ENCODE measurements at places on chromosomes 5 and 9.

GRCh38 chr9:84024041-84024575, 43.5 kb downstream of the RMI1 start:
- DNase-seq = no peak

DNA sequence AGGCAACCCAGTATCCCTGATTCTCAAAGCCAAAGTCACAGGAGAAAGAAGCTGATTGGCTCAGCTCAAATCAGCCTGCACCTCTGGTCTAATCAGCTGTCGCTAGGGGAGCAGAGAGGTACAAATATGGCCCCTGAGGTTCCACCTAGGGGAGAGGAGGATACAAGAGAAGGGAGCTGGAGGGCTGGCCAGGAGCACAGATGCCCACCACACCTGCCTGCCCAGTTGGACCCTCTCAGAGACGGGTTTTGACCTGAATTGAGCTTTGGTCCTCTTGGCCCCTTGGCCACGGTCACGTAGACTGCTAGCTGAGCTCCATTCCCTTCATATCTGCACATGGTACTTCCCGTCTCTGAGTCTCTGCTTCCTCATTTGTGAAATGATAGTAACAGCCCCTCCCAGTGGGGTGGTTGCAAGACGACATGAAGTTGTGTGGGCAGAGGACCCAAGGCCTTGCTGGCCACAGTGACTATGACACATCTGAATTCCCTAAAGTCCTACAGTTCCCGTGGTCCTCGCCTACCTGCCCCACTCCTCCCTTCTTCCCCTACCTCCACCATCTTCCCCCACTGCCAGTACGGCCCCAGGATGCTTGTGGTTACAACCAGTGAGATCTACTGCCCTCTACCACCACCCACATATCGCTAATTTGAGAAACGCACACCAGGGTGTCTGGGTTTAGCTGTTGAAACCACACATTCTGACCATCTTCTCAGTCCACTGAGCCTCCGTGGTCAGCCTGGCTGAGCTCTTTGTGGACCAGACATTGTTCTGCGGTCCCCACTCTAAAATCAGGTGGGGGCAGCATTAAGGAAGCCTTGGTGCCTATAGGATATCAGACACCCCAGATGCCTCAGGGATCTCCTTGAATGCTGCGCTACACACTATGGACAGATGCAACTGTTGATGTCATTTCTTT, 60.3 kb upstream of the NEK6 start:
- no peak for DNase-seq

DNA sequence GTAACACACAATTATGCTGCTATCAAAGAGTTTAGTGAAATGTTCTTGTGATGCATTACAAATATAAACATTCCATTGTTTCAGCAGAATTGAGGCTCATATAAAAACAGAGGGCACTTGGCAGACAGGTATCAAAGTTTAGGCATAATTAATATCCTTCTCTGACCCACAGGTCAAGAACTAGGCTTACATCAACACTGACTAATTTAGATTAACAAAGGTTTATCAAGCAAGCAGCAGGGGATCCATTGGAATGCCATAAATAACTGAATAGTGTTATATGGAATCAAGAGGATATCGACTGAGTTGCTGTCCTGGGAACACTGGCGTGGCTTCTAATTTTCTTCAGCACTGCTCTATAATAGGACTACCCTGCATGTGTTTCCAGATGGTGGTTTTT, 414.5 kb upstream of the ARRDC3 start:
- DNase-seq = no peak

GRCh38 chr5:1330847-1331831, 13.8 kb downstream of the CLPTM1L start:
- DNase-seq = no peak

GRCh38 chr5:39657943-39658342, 233.2 kb upstream of the DAB2 start:
- no peak for DNase-seq

DNA sequence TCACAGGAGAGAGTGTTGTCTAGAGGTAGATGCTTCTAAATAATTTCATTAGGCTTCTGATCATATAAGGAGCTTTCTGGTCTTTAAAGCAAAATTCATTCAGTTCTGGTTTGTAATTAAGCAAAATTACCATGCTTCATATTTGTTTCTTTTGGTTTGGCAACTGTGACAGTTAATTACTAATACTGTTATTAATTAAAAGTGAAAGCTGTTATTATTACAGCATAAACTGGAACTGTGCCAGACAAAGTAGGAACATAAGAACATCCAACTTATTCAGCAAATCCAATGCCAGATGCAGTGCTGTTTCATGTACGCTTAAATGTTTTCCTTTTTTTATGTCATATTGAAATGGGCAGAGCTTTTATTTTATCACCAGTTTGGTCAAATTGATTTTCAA, 70.4 kb upstream of the DAB2 start:
- no peak for DNase-seq

DNA sequence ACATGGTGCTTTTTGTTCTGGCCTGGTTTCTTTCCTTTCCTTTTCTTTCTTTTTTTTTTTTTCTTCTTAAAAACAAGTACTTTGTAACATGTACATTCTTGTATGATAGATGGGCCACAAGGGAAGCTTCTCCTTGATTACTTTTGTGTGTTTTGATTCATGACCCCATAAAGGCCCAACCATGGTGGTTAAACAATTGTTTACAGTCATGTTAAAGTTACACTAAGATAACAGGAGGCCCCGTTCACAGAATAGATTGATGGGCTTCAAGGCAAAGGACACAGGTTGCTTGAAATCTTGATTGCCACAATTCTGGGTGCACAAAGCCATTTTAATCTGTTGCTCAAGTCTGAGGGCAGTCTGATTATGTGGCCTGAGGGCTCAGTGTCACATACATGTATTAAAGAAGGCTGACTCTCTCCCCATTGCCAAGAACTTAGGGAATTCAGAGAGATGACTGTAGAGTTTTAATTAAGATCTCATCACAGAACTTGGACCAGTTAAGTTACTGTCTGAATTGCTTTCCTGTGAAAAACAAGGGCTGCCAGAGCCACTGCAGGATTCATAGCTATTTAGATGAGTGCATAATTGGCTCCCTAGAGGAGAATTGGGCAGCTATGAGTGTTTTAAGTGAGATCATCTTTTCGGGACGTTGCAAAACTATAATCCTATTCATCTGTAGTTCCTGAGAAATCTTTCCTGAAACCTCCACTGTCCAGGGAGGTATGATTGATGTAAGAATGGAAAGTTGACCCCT, 163.4 kb downstream of the TLE4 start:
- DNase-seq = no peak

DNA sequence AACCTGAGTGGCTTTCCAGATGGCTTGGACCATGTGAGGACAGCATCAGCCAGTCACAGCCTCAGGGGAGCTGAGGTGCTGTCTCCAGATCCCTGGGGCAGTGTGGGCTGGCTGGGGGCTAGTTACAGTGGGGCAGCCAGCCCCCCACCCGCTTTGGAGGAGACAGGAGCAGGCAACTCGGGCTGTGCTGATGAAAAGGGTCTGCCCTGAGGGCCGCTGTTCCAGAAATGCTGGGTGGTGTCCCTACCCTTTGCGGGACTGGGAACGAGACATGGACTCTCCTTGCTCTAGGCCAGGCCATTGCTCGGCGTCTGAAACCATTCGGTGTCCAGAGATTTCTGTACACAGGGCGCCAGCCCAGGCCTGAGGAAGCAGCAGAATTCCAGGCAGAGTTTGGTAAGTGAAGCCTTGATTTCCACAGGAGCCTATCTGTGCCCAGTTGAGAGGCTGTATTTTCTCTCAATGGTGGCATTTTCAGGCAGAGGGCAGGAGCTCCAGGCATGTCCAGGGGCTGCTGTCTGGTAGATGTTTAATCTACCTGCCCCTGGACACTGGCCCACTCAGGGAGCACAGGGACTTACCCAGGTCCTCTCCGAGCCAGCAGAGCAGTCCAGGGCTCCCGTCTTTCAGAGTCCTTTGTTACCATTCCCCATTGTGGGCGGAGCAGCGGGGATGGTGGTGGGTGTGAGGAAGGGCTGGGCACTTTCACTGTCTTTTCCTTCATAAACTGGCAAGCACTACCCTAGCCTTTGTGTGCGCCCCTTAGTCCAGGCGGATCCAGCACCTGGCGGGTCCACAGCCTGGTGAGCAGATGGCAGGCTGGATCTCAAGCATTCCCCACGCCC, 7.2 kb downstream of the GRHPR start:
- no peak for DNase-seq

DNA sequence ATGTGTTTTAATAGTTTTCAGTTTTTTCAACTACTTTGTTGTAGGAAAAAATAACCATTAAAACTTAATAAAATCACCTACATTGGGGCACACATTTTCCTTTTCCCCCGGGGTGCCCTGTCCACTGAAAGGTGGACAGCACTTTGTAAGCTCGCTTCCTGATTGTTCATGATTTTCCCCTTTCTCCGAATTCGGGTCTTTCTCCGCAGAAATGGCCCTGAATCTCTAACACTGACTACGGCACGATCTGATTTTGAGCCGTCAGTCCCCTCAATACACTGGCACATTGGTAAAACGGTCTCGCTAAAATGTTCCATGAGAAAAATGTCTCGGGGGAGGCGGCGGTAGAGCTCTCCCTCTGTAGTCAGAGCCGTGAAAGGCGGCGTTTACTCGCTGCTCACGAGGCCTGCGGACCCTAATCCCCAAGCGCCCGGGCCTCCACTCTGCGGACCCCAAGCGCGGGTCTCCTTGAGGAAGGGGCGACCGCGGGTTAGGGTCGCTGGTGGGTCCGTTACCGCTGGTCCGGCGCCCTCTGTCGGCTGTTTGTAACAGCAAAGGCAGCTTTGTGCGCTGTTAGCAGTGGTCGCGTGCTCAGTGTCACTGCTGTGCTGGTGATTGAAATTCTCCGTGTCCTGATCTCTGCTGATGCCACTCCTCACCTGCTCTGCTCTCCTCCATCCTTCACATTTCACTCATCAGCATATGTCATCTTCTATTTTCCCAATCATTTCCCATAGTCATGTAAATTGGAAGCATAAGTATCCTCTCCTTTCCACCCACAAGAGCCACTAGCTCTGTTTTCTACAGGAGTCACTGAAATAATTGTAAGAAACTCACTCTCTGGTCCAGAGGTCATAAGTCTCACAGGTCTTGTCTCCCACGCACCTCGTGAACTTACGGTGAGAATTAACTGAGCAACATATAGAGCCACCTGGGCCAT, 10.8 kb upstream of the IFNA2 start:
- peak; percentile 84 for DNase-seq

DNA sequence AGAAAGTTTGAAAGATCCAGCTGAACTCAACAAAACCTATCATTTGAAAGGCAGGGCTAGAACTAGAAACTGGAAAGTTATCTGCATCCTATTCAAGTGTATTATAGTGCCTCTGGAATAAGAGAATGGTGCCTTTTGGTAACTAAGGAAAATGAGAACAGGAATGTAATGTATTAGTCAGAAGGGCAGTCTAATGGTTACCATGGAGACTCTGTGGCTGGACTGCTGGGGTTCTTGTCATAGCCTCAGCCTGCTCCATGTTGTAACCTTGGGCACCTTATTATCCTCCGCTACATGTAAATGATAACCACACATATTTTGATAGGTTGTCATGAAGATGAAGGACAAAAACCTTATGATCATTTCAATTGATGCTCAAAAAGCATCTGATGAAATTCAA, 24.6 kb upstream of the IFNB1 start:
- no peak for DNase-seq

- DNase-seq = no peak
Measured at GRCh38 chr5:178237431-178238312, 5.1 kb upstream of the PHYKPL start.

GRCh38 chr5:135173662-135174290, 139.7 kb upstream of the PITX1 start:
- no peak for DNase-seq

DNA sequence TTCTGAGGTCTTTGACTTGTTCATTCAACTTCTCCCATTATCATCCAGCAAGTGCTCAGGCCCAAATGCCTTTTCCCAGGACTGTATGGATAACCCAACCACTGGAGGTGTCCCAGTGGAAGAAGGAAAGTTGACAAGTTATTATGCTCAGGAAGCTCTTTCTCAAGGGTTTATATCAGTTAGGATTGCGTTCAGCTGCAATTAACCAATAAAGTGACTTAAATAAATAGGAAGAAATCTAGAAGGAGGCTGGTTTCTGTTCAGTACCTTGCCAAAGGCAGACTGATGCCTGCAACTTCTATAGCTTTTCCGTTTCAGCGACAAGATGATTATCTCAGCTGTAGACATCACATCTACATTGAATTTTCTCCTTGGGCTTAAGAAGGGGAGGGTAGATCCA, 52.1 kb downstream of the ENC1 start:
- no peak for DNase-seq

DNA sequence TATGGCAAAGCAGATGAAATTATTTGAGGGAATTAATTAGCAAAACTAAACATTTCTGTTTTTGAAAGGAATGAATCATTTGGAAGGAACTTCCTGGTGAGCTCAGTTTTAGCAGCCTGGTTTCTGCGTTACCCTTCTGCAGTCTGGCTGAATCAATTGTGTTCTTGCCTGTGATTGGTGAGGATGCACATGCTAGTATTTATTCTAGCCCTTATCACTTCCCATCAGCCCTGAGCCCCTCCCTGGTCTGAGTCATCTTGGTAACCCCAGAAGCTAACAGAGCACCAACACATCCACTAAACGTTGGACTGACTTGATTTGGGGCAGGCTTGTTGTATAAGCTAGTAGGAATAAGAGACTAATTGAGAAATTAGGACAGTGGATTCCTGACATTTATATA, 6.6 kb downstream of the TJP2 start:
- DNase-seq = no peak

DNA sequence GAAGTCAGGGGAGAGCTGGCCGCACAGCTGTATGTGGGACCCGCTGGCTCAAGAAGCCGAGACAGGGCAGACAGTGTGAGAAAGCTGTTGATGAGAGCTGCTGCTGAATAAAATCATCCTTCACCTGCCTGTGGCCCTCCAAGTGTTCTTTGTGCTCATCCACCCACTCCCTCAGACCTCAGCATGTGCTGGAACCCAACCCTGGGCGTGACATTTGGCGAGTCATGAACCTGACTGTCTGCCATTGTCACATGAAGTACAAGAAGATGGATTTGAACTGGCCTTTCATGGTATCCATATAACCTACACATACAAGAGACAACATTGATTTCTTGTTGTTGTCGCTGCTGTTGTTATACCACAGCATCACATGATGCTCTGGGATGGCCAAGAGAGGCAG, 139.7 kb upstream of the PLCXD3 start:
- no peak for DNase-seq

GRCh38 chr5:36680066-36680465, 73.7 kb downstream of the SLC1A3 start:
- no peak for DNase-seq

DNA sequence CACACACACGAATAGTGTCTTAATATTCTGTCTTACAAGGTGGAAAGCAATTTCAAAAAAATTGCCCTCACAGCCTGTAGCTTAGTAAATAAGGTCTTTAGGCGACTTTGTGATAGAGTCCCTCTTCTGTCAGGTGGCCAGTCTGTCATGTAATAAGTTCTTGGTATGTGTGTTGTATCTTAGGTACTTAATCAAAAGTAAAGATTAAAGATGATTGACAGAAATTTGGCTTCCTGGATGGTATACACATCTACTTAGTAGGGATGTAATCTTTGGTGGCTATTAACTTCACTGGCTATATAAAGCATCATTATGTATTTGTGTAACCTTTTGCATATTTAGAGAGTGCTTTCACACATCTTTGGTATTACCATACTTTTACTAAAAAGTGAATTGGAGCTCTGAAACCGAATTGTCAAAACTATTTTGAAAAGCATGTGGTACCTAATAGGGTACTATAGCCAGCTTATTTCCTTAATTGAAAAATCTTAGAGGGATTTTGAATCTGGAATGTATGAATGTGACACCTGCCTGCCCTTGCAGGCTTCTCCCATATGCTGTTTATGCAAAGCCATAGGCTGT, 3.4 kb downstream of the G3BP1 start:
- DNase-seq = no peak
